ENCODE measurements at places on chromosomes 2 and 18.

GRCh38 chr2:67243919-67244318 lies 153.2 kb upstream of the ETAA1 start:
- no peak for DNase-seq

GRCh38 chr2:159002462-159003111 lies 34.1 kb downstream of the TANC1 start:
- DNase-seq, result no peak

GRCh38 chr2:191499874-191500565 lies 177.9 kb upstream of the NABP1 start:
- DNase-seq, result no peak

GRCh38 chr18:29080946-29081345 lies 904.0 kb upstream of the CDH2 start:
- DNase-seq, result no peak

- DNase-seq, result no peak
These were observed 1.2 kb upstream of the RAB12 start for GRCh38 chr18:8607776-8608742.

GRCh38 chr2:46331109-46331766 lies 34.0 kb downstream of the EPAS1 start:
- DNase-seq, result no peak

- DNase-seq, result no peak
These were observed 6.1 kb downstream of the LRP1B start for GRCh38 chr2:142124706-142125105.

All from Right ventricle myocardium inferior (tissue), 1 donor.